ENCODE measurements at places on chromosomes 3 and 15.

DNA sequence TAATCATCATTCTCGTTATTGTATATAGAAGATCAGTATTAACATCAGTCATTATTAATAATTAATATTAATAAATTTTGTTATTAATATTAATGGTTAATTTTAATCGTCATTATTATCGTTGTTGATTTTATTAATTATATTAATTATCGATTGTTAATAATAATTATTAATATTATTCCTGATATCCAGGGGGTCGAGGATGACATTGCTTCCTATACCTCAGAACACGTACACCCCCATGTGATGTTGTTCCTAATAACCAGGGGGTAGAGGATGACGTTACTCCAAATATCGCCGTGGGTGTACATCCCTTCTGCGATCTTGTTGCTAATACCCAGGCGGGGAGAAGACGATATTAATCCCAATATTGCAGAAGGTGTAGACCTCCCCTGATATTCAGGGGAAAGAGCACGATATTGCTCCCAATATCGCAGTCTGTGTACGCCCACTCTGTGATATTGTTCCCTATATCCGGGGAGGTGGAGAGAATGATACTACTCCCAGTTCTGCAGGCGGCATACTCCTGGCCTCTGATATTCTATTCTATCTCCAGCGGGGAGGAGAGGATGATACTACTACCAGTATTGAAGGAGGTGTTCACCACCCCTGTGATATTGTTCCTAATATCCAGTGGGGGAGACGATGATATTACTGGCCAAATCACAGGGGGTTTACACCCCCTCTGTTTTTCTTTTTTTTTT is 22.3 kb upstream of the BMF start:
- no peak for DNase-seq

- DNase-seq: no peak
These were observed 64.2 kb upstream of the ITGA11 start for GRCh38 chr15:68495981-68496705.

DNA sequence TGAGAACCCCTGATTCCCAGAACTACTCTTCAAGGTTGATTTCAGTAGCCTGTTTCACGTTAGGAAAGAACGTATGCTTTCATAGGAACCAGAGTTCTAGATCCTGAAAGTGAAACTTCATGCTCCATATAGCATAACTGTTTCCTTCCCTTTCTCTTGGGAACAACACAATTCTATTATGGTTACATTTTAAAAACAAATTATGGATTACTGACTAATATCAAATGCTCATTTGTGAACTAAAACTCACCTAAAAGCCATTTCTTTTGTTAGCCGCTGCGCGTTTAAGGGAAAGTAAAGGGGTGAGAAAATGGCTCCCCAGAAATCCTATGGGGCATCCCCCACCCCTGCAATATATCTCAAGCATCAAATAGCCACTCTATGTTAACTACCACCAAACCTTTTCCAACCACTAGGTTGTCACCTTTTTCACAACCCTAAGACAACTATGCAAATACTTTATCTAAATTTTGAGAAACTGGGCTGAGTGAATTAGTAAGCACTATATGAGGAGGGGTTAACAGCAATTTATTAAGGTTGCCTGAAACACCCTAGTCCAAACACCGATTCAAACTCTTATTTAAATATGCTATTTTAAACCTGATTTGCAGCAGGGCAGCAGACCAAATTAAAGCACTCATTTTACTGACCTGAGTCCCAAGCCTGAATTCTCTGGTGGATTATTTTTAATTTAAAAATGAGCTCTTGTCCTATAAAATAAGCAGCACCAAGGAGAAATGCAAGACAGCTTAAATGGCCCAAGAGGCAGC is 2.4 kb downstream of the SIAH2 start:
- DNase-seq: no peak

DNA sequence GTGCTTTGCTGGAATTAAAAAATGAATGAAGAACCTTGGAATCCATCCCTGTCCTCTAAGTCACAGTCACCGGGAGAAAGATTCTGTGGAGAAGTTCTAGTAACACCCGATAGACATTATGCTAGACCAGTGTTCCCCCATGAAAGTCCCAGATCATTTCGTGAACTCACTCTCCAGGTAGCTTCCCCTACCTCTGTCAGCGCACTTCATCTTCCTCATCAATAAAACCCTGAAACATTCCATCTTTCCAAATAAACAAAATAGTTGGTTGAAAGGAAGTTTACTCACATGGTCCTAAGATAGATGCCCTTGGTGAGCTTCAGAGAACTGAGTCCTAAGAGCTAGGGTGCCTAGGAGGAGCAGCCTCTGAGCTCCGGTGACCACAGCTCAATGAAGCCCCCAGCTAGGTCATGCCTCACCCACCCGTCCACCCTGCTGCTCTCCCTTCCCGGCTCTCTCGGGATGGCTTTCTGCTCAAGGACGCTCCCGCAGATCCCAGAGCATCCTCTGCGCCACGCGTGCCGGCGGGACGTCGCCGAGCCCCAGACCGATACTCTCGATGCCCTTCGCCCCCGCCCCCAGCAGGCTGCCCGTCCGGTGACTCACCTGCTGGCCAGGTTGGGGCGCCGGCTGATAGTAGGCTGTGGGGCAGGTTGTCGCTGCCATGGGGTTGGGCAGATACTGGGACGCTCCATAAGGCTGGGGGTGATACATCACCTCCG is 776 bp downstream of the VGLL3 start:
- DNase-seq: no peak

DNA sequence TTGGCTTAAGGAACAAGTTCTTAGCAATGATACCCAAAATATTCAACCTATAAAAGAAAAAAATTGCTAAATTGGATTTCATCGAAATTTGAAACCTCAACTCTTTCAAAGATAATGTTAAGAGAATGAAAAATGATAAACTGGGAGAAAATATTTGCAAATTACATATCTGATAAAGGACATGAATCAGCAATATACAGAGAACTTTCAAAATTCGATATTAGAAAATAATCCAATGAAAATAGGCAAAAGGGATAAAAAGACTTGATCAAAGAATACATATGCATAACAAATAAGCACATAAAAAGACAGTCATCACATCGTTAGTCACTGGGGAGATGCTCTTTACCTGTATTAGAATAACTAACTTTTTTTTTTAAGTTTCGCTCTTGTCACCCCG is 73.0 kb upstream of the NEO1 start:
- DNase-seq: no peak
